ENCODE measurements at places on chromosomes 2 and 18. TPM values are rescaled to one million over a fixed set of nuclear protein-coding genes. Genes with fewer than 3 reads are reported as not detected.

DQX1 gene
- polyA plus RNA-seq: 1.1 TPM

TYW5 gene
- polyA plus RNA-seq: 16.5 TPM

ERBB4 gene
- 1.2 TPM for polyA plus RNA-seq

ADRA2B gene
- 1.1 TPM for polyA plus RNA-seq

UGT1A9 gene
- polyA plus RNA-seq: not detected

DLGAP1 gene
- 1.8 TPM for polyA plus RNA-seq

FTCDNL1 gene
- polyA plus RNA-seq: 0.43 TPM

- no peak for DNase-seq
Measured at GRCh38 chr2:149047118-149047517, 8.6 kb downstream of the LYPD6B start.

- DNase-seq: no peak
Measured at GRCh38 chr2:204486805-204487204, 58.5 kb upstream of the PARD3B start.

GRCh38 chr2:177662895-177663294, 270.3 kb downstream of the AGPS start:
- no peak for DNase-seq

DNA sequence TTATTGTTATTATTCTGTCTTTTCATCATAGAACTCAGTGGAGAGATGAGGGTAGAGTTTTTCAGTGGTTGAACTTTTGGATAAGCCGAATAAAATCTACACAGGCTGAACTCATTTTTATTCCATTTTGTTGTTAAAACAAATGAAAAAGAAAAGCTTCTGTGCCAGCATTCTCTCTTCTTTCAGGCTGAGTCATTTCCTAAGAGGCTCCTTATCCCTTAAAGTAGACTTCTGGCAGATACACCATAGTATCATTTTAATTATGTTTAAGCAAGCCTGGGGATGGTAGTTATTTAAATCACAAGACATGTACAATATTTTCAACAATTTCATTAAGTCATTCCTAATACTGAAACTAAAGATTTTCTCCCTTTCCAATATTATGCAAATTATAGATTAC, 1364.0 kb upstream of the NRXN1 start:
- DNase-seq: no peak

DNA sequence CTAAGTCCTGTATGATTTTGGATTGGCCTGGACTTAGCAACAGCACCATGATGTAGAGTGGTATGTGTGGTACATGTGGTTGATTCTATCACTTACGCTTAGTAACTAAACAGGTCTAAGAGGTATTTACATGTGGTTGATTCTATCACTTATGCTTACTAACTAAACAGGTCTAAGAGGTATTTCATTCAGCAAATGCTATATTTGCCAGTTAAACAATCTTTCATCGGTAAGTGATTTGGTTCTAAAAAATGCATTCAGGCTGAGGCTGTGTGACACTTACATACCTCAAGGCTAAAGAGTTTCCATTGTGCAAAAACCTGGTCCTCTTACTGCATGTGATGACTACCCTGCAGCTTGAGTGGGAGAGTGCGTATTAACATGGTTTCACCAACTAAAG, 13.1 kb downstream of the EIF4E2 start:
- DNase-seq: no peak

GRCh38 chr2:6747433-6747832, 118.3 kb downstream of the CMPK2 start:
- peak; percentile 41 for DNase-seq

DNA sequence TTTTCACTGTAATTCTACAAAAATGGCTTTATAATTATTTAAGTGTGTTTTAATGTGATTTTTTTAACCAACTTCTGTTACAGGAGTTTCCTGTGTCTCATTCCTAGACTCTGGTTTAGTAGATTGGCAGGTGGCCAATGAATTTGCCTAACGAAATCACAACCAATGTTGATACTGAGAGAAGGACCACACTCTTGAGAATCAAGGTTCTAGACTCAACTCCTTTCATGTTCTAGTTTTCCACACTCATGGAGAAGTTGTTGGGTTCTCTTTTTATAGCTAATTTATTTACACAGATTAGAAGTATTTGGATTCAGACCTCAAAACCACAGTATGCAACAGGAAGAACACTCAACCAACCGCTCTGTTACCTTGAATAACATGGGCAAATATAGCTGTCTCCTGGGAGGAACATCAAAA, 22.6 kb upstream of the USP34 start:
- no peak for DNase-seq

DNA sequence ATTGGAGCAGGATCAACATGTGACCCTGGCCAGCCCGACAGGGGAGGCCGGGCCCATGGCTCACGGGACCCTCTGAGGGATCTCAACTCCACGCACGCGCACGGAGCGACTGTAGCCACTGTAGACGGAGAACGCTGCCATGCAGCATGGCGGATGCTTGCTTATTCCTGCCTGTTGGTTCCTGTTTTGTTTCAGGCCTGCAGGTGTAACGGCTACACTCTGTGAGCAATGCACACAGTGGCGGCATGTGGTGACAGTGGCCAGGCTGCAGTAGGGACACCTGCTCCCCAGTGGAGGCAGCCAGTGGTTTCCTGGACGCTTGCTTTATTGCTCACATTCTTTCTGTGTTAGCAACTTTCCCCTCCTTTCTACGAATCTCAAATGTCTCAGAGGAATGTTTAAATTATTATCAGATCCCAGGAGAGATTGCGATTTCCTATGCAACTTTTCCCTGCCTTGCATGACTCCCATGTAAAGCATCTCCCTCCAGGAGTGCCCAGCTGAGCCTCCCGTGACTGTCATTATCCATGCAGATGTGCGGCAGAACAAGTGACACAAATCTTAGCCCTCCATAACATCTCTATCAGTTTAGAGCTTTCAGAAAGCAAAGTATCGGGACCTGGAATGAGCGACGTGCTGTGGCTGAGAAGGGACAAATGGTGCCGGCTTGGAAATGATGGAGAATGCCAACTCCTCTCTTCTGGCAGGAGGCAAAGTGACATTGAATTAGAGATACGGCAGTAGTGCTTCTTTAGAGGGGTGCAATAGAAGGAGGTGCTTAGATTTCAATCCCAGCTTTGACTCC, 209.7 kb downstream of the ASB1 start:
- no peak for DNase-seq

DNA sequence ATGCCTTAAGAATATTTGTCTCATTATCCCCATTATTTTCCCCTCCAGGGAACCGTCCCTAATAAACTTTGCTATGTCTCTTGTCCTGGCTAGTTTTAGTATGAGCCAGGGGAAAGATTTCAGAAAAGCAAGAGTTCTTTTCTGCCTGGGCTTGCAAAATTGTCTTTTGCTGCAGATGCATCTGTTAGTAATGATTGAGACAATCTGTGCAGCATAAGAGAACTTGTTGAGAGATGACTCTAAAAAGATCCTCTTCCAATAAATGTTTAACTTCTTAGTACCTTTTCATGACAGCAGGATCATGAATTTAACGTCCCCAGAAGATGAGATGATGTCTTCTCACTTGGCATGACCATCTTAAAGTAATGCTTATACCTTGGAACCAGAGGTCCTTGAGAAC, 172.5 kb upstream of the CREB1 start:
- no peak for DNase-seq

DNA sequence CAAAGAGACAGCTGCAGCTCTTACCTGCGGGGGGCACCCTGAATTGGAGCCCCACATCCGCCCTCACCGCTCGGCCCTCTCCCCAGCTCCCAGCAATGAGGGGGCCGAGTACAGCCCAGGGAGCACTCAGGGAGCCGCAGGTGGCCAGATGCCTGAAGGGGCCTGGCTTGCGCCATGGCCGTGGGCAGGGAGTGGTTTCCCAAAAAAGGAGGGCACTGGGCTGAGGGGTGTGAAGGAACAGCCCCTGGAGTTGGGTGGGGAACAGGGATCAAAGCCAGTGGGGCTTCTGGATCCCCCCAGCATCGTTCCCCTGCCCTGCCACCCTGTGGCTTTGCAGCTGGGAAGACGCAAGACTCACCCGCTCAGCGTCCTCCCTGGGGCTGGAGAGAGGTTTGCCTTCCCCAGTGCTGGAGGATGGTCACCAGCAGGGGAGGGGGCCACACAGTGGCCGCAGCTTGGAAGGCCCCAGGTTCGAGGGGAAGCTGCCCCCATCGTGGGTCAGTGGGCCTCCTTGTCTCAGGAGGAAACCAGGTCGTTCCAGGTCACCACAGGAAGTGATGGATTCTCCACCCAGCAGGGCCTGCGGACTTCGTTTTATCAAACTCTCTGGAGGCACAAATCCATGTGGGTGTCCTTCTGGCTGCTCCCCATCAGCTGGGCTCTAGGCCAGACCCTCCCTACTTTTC, 68.2 kb upstream of the HPCAL1 start:
- no peak for DNase-seq

DNA sequence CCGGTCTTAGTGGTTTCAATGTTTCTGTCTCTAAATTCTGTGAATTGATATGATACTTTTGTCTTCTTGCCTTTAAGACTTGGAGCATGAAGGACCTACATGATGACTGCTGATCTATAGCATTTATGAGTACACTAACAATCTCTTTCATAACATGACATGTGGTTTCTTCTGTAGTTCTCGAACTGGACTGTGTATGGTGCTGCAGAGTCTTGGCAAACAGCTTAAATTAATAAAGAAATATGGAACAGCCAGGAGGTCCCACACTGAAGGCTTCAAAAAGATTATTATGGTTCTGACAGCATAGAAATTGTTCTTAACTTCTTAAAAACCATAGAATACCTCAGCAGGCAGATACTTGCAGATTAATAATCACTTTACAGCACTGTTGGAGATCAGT, 145.0 kb downstream of the DCC start:
- DNase-seq: no peak
